ENCODE measurements at places on chromosomes 1 and 21. TPM values are rescaled to one million over a fixed set of nuclear protein-coding genes. Genes with fewer than 3 reads are reported as not detected.

DNA sequence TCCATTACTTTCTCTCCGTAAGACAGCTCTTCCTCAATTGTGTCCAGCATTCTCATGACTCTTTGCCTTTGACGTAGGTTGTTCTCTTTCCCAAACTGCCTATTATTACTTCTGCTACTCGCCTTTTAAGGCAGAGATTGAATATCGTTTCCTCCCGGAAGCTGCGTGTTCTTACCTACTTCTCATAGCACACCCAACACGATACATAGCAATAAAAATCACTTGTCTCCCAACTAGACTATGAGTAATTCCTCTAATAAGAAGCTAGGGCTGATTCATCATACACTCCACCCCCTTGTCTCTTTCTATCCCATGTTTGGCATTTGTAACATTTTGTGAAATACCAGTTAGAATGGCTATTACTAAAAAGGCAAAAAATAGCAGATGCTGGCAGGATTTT lies 55.8 kb upstream of the SGIP1 start:
- peak; percentile 2 for DNase-seq

DNA sequence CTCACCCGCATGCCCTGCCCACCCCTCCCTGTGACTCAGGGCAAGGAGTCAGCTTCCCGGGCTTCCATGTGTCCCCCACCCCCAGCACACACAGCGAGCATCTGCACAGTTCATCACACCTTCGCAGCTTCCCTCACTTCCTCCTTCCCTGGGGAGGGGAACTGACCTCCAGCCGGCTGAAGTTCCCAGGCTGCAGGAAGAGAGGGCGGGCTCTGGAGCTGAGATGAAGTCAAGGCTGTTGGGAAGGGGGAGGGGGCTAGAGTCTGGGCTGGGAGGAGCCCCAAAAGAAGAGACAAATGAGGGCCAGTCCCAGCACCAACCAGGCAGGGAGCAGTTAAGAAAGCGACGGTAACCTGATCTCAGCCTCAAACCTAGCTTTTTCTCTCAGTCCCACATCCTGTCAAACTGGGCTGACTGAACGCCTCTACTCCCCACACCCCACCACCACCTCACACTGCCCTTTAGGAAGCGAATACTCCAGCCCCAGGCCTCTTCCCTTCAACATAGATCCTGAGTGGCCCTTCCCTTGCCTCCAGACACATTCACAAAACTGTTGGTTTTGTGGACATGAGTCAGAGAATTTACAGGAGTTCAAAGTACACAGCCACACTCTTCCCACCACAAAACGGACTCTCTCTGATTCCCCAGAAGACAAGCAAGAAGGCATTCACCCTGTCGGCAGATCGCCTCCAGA lies 1.8 kb downstream of the RHOC start:
- DNase-seq: peak; percentile 96

DNA sequence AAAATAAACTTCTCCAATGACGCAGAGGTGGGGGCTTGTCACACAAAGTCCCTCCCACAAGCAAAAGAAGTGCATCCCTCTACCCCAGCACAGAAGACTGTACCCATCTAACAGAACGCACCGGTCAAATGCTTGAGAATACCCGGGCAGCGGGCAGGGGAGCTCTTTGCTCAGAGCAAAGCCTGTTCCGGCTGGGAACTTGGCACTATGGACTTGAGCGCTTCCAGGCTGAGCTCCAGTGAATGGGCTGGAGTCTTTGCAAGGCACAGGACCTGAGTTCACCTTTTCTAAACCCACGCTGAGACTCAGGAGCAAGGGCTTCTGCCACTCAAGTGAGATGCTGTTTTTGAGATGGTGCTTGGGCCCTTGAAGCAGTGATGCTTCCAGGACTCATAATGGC lies 20.3 kb downstream of the RHBG start:
- no peak for DNase-seq

GRCh38 chr1:58813801-58814200 lies 30.0 kb upstream of the JUN start:
- no peak for DNase-seq

DNA sequence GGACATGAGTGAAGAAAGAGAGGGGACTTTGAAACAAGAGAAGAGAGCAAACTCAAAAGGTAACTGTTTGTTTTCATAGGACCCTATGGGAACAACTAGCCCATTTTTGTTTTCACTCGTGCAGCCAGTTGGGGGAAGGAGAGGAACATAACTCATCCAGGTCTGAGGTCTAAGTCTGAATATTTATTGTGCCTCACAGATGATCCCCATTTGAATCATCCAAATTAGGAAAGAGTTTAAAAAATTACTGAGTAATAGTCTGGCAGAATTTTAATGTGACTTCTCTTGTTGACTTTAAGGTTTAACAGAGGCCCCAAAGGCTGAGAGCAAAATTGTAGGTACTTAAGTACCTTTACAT lies 10.4 kb upstream of the TSPAN2 start:
- no peak for DNase-seq

DNA sequence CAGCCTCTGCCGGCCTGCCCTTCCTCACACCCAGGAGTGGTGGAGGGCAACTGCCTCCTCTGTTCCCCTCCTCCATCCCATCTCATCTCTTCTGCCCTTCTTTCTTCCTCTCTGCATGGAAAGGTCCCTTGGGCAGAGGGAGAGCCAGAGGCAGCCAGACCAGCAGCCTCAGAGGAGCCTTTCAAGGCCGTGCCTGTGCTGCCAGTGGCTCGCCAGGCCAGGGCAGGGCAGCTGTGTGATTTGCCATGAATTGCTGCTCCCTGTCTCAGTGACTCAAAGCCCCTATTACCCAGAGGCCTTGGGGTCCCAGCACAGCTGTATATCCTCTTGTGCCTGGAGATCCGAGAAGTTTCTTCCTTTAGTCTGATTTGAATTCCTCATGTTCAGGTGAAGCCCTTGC lies 21.9 kb downstream of the TMCC2 start:
- DNase-seq: no peak

GRCh38 chr1:169052727-169053126 lies 53.8 kb upstream of the ATP1B1 start:
- DNase-seq: no peak

DNA sequence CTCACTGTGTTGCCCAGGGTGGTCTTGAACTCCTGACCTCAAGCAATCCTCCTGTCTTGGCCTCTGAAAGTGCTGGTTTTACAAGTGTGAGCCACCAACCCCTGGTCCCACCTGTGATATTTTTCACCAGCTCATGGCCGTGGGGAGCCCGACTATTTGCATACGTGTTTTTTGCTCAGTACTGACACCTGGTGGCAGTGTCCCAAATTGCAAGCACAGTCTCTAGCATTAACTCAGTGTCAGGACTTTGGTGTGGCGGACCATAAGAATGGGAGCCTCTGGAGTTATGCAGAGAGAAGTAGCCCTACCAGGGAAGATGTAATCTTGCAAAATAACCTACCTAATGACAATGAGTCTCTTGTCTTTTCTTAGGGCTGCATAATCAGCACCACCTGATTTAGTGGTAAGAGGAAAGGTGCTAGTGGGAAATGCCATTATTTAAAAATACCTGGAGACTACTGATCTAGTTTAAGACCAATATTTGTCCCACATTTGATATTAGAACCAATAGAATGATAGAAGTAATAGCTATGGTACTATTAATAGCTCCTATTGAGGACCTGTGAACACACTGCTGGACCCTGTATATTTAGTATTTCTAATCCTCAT lies 305.4 kb downstream of the DISC1 start:
- DNase-seq: no peak

DNA sequence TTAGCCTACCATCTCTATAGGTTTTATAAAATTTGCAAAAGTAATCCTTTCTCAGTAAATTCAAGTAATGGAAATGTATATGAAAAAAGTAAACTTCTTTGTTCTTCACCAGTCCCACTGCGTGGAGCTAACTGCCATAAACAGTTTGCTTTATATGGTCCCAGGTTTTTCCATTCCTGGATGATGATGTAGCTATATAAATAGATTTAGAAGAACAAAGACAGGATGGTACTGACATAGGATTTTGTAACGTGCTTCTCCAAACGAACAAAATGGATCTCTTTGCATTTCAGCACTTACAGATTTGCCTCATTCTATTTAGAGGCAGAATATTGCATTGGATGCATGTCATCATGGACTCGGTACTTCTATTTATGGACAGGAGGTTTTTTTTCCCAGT lies 57.3 kb downstream of the SMYD2 start:
- no peak for DNase-seq

- DNase-seq: no peak
These were observed 32.4 kb downstream of the AHDC1 start for GRCh38 chr1:27571439-27572018.

- no peak for DNase-seq
These were observed 75.0 kb upstream of the DPT start for GRCh38 chr1:168803806-168804510.

- peak; percentile 22 for DNase-seq
These were observed 30.5 kb downstream of the CASZ1 start for GRCh38 chr1:10765734-10766478.

DNA sequence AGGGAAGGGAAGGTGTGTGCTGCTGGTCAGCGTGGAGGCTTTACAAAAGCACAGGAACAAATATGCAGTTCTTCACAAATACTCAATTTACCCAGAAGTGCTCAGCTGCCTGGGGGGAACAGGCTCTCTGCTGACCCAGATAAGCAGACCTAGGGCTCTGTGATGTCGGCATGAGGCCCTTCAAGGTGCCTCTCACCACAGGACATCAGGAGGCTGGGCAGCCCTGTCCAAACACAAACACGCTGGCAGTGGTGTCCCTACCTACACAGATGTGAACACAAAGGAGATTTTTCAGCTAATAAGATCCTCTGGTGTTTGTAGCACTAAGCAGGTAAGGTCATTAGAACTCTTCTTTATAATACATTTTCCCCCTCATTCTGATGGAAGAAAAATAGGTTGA lies 243.0 kb upstream of the PROX1 start:
- DNase-seq: no peak

DNA sequence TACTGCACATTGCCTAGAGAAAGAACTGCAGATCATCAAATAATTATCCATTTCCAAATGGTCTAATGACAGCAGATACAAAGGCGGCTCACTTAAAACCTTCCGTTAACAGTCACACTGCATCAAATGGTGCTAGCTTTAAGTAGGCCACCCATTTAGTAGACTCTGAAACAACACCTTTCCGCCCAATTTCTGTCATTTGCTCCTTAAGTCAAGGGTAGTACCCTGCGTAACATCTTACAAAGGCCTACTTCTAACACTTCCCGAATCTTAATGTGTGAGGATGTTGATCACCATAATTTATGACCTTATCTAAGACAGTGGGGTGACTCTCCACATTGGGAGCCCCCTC lies 692 bp upstream of the RALGPS2 start:
- DNase-seq: no peak

- no peak for DNase-seq
These were observed 63.3 kb downstream of the UCK2 start for GRCh38 chr1:165890684-165891083.

Gene ACTA1
- not detected for total RNA-seq

Gene MYCL
- total RNA-seq: 1.0 TPM

Gene RAB25
- total RNA-seq: not detected

Gene S100A14
- total RNA-seq: not detected

Gene LGR6
- total RNA-seq: not detected

Gene THEM5
- total RNA-seq: not detected

Gene LGALS8
- total RNA-seq: 33.3 TPM
